ENCODE measurements at places on chromosomes 1 and 21.

DNA sequence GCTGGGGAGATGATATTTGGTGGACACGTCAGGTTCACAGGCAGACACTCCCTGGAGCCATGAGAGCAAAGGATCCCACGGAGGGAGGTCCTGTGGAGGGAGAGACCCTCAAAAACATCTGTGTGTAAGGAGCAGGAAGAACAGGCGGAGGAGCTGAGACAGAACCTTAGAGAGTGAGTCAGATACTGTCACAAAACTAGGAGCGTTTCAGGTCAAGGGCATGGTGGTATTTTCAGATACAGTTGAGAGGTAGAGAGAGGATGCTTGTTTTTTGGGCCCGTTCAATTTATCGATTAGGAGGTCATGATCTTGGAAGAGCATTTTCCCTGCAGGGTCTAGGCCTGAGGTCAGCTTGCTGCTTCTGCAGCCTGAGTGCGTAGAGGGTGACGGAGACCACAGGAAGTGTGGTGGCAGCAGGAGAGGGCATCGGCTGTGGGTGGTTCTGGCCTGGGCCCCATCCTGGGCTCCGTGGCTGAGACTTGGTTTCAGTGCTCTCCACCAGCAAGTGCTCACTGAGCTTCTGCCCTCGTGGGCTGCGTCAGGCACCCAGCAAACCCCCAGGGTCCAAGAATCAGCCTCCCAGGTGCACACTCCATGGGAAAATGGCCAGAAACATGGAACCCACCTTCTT is 39.9 kb downstream of the SPSB1 start:
- DNase-seq = no peak

DNA sequence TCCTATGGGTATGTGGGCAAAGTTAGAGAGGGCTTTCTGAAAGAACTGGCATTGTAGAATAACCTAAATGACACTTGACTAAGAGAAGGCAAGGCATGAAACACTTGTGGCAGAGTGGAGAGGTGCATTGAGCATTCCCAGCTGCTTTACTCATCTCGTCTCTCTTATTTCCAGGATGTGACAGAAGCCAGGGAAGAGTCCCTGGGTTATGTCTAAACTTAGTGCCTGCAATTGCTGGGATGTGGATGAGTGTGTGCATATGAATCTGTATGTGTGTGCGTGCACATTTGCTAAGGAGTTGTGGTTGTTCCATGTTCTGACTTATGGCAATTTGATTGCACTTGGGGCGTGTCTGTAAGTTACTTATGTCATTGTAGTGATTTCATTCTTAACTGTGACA is 1326.5 kb upstream of the B3GALT2 start:
- no peak for DNase-seq

DNA sequence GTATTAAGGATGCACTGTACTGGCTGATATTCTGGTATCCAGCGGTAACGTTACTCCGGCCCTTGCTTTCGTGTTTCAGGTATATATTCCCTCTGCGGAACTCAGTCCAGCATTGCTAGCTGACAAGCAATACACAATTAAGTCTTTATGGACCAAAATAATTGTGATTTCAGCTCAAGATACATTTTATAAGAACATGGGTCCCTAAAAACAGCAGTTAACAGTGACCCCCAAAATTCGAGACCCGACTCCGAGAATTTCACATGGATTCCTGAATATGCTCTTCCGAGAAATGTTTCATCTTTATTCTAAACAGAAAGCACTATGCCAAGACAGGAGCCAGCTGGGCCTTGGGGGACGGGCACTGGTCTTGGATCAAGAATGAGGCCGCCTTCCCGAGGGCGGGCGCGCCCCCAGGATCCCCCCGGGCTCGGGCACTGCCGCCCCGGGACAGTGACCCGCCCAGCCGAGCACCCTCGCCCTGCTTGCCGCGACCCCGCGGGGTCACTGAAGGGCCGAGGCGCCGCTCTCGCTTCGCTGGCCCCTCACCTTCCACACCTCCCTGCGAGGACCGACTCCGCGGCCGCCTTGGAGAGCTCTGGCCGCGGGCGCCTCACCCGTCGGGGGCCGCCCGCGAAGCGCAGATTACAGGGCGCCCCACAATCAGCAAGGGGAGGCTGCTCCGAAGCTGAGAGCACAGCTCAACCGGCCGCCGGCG is 610 bp downstream of the SCYL3 start:
- no peak for DNase-seq

- DNase-seq = peak; percentile 1
Observed at GRCh38 chr1:185325413-185325812, 8.4 kb upstream of the IVNS1ABP start.

- no peak for DNase-seq
Observed at GRCh38 chr1:214029796-214030195, 42.0 kb downstream of the PROX1 start.

DNA sequence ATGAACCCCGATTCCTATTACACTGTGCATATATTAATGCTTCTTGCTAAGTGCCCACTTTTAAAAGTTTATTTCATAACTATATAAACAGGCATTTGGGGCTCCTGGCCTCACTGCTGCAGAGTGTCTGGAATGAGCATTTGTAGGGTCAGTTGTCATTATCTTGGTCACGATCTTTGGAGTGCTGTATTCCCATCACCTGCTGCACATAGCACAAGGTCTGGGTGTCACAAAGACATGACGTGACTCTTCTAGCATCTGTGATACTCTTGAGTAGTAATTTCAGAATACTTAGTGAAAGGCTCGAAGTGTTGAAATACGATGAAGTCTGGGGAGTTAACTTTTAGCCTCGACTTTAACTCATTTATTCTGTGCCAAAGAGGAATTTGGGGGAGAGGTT is 186.4 kb downstream of the FMN2 start:
- no peak for DNase-seq

DNA sequence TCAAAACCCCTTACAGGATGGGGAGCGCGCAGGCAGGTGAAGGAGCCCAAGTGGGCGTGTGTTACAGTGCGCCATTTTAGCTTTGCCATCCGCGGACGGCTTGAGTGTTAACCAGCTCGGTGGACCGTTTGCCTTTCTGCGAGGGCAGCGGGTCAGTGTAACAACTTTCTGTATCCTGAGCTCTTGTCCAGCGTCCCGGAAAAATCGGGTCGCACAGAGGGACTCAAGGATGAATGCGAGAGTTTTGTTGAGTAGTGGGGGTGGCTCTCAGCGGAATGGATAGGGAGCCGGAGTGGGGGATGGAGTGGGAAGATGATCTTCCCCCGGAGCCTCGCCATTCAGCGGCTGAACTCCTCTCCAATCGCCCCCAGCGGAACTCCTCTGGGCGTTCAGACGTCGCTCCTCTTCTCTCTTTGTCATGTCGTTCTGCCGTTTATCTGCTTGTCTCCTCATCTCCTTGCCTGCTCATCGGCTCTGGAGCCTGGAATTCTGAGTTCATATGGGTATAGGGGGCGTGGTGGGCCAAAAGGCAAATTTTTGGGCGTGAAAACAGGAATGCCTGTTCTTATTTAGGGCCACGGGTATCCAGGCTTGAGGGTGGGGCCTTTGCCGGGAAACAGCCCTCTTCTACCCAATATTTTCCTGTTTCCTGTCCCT is 295.4 kb downstream of the CTH start:
- DNase-seq = no peak

DNA sequence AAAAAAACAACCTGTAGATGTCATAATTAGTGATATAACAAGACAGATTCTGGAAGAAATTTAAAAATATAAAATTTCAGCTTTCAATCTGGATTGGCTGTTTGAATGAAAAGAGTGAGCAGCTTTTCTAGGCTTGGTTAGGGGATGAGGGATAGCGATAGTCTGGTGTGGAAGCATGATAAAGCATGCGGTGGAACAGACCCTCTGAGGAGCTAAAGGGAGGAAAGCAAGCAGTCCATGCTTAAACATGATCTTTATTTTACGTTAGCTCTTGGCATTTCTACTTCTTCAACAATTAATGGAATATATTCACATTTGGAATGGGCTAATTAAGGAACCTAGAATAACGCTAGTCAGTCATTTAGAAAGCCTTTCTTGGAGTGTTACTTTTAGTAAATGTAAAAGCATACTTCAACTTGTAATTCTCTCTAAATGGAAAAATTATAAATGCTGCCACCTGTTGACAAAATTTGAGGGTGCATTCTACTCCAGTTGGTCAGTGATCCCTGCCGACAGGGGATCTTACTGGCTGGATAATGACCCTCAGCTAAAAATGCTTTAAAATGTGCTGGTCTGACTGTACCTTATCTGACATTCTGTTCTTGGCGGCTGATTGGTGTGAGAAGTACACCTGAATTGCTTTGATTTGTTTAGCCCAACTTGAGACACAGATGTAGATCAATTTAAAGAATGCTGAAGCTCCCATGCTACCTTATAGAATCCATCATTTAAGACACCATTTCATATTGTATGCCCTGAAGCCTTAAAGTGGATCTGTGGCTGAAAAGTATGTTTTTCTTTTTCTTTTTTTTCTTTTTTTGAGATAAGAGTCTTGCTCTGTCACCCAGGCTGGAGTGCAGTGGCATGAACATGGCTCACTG is 61.2 kb downstream of the AK4 start:
- no peak for DNase-seq

DNA sequence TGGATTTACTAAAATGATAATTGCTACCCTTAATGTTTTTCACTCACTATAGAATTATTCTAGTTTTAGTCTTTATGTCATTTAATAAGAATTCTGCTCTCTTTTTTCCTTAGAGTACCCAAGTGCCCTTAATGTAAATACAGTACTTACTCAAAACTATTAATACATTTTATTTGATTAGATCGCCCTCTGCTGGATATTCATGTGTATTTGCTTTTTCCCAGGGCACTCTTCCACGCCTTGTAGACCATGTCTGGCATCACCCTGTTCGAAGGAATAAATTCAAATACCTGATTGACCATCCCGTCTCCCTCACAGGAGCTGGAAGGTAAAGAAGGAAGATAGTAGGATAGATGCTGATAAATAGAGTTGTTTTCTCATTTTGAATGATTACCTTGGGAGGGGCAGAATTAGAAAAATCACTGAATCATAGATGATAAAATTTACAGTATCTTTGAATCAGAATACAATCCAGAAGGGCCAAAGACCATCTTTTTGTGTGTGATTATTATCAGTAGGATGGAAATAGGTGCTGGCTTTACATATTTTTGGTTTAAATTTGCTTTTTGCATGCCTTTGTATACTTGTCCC is 4.1 kb downstream of the AXDND1 start:
- peak; percentile 29 for DNase-seq

DNA sequence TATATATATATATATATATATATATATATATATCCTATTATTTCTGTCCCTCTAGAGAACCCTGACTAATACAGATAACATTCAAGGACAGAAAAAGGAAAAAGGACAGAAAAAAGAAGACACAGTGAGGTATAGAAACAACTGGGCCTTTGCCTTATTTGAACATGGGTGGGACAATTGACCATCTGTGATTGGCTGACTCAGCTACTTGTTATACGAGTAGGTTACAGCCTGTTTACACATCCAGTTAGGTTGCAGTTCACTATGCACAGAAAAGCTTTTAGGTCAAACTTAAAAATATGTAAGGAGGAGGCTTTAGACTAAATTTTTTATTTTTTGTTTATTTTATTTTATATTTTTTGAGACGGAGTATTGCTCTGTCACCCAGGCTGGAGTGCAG is 39.8 kb upstream of the RGS8 start:
- no peak for DNase-seq

GRCh38 chr1:162721471-162721870 is 69.0 kb upstream of the HSD17B7 start:
- no peak for DNase-seq

GRCh38 chr1:172720339-172720738 is 61.4 kb downstream of the FASLG start:
- DNase-seq = no peak

DNA sequence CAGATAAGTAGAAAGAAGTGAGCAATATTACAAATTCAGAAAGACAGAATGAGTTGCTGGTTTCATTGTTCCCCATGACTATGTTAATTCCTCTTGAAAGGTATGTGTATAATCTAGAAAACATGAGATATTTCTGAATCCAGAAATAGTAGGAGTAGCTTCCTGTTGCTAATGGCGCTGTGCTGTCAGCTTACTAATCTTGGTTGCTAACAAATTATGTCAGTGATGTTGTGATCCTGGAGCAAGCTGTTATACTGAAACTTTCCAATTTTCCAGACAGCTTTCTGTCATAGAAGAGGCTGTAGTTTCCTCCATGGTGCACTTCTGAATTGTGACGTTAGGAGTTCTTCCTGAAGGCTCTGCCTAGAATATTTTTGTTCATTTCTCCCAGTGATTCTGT is 372.3 kb downstream of the USP25 start:
- DNase-seq = no peak

DNA sequence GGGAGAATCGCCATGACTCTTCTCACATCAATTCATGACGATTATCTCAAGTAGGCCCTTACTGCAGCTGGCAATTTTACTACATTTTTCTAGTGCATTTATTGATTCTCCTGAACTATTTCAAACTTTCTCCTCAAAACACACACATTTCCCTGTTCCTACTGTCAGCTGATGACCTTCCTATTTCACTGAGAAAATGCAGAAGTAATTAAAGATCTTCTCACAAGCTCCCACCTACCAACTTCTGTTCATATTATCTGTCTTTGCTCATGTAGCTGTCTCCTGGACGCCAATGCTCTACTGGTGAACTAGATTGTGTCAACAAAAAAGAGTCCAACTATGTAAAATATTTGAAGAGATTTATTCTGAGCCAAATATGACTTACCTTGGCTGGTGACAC is 36.4 kb upstream of the FASLG start:
- DNase-seq = no peak

DNA sequence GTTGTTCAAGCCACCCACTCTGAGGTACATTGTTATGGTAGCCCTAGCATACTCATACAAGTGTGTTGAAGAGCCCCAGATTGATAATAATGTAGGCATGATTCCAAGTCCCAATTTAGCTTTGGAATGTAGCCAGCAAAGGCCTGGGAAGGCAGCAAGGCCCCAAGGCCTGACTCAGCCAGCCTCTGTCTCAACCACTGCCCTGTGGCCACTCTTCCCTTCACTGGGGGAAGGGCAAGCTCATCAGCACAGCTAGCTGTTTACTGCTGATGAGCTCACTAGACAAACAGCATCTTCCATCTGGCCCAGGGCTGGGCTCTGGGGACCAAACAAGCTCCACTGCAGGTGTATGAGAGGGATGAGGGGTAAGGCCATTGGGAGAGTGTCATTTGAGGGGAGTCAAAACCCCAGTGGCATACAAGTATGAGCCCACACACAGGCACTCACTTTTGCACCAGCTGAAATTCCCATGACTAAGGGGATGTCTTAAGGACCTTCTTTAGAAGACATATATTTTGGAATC is 2.2 kb upstream of the IRF6 start:
- DNase-seq = no peak

- DNase-seq = no peak
Observed at GRCh38 chr1:224615861-224616755, at the start of gene CNIH3. Gene CNIH3, plus strand, starts transcription at chr1:224616317. Its CDS starts 858 bp downstream, at chr1:224617175.

DNA sequence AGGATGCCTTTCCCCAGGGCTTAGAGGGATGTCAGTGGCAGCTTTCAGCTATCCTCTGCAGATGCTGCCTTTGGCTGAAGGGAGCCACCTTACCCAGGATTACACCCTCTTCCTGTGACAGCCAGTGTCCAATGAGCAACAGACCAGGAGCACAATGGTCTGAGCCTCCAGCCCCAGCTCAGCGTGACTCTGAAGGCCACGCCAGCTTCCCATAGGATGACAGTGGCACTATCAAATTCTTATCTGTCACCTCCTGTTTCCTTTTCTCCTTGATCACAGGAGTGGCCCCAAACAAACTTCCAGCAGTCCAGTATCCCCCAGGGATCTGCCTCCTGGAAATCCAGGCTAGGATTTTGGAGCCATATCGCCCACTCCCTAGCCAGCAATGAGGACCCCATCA is 226.9 kb downstream of the SETD4 start:
- DNase-seq = no peak

GRCh38 chr1:37851782-37852210 is 7.6 kb downstream of the MTF1 start:
- peak; percentile 6 for DNase-seq
